Bronchial smooth muscle cell (primary cell): ENCODE measurements at places on chromosomes 4 and X. TPM values are rescaled to one million over a fixed set of nuclear protein-coding genes. Genes with fewer than 3 reads are reported as not detected.

Gene PRRG1
- 7.7 and 9.1 TPM in 2 replicates for total RNA-seq

Gene PAGE4
- total RNA-seq = not detected in 2 replicates

Gene JADE3
- 2.8 and 3.9 TPM in 2 replicates for total RNA-seq

Gene PITX2
- 1.3 and 1.4 TPM in 2 replicates for total RNA-seq

Gene SOX3
- total RNA-seq = not detected in 2 replicates

Gene RTL5
- 3.2 and 5.1 TPM in 2 replicates for total RNA-seq

Gene ADH4
- total RNA-seq = not detected in 2 replicates
